GM23248 (cell line): ENCODE measurements at places on chromosomes 4 and X. TPM values are rescaled to one million over a fixed set of nuclear protein-coding genes. Genes with fewer than 3 reads are reported as not detected.
A peak's percentile ranks its signal among the peaks of the same experiment; 100 is the strongest.

GRCh38 chrX:21658746-21659145 is 616 bp upstream of the KLHL34 start:
- DNase-seq = no peak

DNA sequence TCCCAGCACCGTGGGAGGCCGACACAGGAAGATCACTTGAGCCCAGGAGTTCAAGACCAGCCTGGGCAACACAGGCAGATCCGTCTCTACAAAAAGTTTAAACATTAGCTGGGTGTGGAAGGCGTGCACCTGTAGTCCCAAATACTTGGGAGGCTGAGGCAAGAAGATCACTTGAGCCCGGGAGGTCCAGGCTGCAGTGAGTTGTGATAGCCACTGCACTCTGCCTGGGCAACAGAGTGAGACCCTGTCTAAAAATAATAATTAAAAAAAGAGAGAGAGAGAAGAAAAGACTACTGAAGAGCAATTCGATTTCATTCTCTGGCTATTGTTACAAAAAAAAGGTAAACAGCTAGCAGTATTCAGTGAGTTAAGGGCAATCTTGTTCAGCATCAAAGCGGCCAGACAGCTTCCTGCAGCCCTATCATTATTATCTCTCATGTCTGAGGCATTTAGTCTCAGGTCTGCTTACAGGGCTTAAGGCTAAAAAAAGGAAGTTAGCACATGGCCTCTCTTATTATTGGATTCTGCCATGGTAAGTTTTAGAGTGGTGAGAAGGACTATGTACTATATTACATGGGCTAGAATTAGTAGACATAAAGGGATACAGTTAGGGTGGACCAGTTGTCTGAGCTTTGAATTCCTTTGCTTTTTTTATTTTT is 37.9 kb downstream of the ARHGEF6 start:
- DNase-seq = no peak

DMRTC1 gene
- total RNA-seq = not detected in 2 replicates

ANKRD37 gene
- total RNA-seq = 4.4 and 11.1 TPM in 2 replicates

DNA sequence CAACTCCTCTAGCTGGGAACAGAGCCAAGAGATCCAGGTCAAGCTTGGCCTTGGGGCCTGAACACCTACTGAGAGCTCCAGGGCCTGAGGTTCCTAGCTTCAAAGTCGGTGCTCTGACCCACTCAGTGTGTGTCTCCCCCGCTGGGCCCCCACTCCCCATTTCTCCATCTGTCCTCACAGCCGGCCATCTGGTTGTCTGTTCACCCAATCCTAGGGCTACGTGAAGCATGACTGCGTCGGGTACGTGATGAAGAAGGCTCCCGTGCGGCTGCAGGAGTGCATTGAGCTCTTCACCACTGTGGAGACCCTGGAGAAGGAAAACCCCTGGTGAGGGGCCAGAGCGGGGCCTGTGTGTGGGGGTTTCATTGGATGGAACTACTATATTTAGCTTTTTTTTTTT is 12.3 kb downstream of the USP11 start:
- DNase-seq = no peak

DNA sequence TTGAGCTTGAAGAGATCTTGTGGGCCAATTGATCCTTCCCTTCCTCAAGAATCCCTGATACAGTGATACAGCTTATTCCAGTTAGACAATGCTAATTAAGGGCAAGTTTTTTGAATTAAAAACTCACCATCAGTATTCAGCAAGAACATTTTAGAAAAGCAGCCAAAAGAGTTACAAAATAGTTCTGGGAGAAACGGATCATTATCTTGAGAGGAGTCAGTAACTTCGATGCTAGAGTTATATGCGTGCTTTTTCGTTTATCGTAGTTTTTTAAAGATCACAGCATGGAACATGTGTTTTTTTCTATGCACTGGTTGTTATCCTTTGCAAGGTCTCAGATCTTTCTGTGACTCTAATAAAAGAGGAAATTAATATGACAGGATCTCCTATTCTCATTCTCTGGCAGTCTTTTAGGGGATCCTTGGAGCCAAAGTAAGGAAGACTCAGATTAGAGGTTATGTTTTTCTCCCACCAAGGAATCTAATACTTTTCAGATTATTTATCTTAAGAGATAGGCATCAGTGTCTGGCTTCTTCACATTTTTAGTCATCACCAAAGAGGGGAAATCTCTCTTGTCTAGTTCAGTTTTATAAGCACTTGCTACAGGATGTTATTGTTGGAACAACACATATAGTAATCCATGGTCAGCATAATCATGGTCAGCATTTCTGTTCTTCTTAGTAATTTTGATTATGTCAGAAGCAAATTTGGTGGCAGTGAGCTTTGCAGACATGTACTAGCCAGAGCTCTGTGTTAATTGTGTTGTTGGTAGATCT is 109.7 kb downstream of the PDLIM5 start:
- peak; percentile 77 for DNase-seq

DNA sequence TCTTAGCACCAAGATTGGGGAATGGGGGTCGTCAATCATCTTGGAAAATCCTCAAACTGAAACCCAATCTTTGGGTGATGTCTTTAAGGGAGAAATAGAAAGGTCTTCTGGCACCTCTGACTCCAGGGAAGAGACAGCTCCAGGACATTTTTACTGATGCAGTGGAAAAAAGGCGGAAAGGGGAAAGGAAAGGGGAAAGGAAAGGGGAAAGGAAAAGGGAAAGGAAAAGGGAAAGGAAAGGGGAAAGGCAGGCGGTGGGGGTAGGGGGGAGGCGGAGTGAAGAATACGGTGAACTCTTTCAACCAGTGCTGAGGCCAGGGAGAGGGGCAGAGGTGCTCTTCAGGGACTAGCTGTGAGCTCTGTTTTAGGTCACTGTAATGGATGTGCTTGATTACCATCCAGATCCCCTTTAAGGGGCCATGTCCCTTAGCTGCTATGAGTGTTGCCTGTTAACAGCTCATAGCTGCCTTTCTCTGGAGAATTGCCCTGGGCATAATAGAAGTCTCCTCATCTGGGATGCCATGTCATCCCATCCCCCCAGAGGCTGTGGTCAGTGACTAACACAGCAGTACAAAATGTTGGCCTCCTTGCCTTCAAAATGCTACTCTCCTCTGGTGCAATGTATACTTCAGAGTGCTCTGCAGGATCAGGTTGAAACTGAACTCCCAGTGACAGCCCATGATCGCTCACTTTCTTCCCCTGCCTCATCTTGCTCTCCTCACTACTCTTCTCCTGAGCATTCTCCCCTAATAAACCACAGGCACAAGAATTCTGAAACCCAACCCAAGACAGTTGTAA is 92.4 kb upstream of the AP1S2 start:
- DNase-seq = peak; percentile 90

TKTL2 gene
- total RNA-seq = not detected in 2 replicates

DNA sequence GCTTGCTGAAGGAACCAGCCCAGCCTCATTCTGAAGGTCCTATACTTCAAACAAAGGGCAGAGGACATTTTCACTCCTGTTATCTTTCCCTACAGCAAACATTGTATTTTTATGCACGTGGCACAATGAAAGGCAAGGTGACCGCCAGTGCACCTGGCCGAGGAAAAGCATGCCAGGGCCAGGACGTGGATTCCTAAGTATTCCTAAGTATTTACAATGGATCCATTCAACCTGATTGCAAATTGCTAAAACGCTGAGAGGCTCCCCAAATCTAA is 127.9 kb upstream of the FTHL17 start:
- DNase-seq = no peak

- DNase-seq = peak; percentile 50
Observed at GRCh38 chr4:19380600-19380999, 871.1 kb upstream of the SLIT2 start.

DNA sequence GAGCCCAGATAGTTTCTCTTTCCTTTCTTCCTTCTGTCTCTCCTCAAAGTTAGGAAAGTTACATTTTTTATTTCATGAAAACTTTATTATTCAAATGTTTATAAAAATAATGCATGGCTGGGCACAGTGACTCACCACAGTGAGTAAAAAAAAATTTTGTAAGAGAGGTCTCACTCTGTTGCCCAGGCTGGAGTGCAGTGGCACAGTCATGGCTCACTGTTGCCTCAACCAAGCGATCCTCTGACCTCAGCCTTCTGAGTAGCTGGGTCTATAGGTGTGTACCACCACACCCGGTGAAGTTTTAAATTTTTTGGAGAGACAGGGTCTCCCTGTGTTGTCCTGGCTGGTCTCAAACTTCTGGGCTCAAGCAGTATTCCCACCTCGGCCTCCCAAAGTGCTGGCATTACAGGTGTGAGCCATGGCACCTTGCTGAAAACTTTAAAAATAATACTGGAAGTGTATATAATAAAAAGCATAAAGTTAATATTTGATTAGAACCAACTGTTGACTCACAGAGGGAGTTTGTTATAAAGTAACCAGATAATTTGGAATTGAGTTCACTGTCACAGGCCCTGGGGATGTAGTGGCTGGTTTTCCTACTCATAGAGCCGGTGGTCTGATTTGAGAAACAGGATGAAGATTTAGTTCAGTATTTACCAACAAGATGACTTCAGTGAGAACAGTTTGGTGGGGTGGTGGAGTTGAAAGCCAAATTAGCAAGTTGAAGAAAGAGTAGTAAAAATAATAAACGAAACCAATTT is 18.0 kb downstream of the CMC4 start:
- DNase-seq = peak; percentile 6

DNA sequence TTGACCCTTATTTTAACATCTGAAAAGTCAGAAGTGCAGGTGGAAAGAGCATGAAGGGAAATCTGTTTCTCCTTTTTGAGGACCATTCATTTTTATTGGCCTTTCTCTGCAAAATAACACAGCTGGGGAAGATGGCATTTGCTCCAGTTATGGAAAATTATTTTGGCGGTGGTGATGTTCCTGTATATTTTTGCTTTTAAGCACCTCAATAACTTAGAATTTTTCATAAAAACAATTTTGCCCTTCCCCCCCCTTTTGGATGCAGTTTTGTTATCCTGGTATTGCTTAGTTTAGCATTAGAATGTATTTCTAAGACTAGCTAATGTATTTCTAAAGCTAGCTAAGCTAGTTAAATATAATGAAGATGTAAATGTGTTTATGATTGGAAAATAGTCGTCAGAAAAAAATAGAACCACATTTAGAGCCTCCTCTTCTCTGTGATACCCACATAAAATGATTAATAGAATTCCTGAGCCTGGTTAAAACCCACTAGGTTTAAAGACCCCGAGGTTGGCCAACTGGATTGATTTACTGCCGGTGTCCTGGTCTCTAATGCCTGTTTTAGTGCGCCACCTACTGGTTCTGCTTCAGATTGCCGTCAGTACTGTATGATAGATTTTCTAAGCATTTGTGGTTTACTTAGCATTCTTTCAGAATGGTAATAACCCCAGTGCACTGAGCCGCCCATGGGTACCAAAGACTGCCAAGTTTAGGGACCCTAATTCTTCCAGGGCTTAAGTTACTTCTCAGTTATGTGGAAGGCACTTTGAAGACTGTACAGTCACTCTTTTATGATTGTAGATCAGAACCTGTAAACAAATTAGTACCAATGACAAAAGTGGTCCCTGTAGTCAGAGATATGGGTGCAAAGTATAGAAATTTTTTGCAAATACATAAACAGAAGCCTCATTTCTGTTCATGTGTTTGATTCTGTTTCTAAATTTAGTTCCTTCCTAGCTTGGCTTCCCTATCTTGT is 11.4 kb downstream of the KLF3 start:
- DNase-seq = peak; percentile 80

ARL9 gene
- total RNA-seq = not detected in 2 replicates

DNA sequence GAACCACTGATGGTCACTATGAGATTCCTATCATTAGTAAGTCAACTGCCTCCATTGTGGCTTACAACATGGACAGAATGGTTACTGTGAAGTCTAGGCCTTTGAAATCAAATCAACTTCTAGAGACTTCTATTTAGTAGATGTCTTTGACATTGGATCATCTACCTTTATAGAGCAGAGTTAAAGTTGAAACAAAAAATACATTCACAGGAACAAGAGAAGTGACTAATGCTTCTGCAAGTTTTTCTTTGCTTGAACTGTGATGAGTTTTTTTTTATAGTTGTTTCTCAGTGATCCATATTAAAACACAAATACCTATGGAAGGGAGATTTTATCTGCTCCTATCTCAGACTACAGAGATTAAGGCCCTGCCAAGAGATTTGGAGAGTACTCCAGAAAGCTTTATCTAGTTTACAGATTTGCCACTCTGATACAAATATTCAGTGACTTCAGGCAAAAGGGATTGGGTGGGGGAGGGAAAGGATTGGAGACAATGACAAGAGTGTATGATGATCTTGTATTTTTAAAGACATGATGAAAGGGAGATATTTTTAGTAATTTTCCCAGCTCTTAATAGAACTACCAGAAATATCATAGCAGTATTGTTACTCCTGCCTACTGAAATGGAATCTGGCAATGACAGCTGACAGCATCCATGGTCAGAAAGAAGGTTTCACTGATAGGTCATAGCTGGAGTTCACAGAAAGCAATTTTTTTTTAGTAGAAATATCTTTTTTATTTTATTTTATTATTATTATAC is 16.0 kb upstream of the EPGN start:
- no peak for DNase-seq

SYNPO2 gene
- total RNA-seq = 4.3 and 5.0 TPM in 2 replicates

RRH gene
- 0.13 TPM in 1 of 2 replicates, not detected in the other for total RNA-seq

DNA sequence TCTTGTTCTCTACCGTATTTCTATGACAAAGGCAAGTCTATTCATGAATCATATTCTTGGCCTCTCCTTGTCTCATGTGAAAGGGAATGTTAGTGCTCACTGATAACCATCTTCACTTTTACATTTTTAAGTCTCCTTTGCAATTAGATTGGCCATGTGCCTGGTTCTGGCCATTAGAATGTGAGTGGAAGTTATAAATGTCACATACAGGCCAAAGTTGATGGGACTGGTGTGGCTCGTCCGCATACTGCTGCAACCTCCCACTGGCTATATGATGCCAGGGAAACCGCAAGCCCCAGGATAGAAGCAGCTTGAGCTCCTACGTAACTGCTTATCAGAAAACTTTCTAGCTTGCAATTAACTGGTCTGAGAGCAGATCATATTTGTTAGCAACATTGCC is 86.1 kb downstream of the MAGEC1 start:
- DNase-seq = no peak

GRCh38 chr4:8113611-8114377 is 44.8 kb downstream of the ABLIM2 start:
- DNase-seq = no peak

GRCh38 chrX:15820106-15821073 is 30.1 kb downstream of the ZRSR2 start:
- no peak for DNase-seq

DNA sequence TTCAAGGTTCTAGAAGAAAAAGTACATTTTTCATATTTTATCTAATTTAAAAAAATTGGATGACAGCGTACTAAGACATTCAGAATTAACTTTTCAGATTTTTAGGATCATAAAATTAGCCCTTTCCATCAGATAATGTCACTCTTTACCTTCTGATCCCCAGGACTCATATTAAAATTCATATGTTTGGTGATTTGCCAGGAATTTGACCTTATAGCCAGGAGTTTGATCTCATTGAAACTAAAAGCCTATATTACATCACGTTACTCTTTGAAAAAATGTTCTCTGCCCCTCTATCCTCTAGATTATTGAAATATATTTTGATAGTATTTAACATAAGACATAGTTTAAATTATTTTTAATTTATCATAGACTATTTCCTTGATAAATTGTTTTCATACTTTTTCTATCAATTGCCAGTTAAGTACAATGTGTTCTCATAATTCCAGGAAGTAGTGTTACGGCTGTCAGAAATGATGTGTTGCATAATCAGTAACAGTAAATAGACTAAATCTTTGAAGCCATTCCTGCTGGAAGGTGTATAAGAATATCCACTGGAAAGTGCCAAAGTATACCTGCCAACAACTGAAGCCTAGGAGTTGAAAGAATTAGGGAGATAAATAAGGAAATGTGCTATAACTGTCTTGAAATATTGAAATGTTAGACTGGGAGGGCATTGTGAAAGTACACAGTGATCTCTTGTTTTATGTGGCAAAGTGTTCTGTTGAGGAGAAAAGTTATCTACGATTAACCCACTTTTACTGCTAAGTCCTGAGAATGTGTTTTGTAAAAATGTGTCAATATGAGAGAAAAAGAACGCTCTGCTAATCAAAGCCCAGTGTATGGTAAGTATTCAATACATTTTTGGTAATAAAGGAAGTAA is 32.9 kb upstream of the PDGFC start:
- DNase-seq = no peak

TSPAN7 gene
- not detected in 2 replicates for total RNA-seq
